ENCODE measurements at places on chromosomes 4 and X.

DNA sequence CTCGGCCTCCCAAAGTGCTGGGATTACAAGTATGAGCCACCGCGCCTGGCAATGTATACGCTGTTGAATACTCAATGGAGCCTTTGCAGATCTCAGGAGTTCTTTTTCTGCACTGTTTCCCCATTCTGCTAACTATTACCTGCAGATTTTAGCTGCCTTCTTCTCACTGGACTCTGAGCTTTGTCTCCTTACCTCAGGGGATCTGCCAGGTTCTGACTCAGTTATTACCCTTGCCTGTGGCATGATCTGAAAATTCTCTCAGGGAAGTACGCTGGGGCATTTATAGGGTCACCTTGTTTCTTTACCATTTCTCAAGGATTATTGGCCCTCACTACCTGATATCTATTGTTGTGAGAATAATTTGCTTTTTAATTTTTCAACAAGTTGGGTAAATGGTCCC is 56.6 kb upstream of the MAGED1 start:
- DNase-seq, result no peak

GRCh38 chr4:77706717-77707116 is 101.1 kb downstream of the CXCL13 start:
- no peak for DNase-seq

DNA sequence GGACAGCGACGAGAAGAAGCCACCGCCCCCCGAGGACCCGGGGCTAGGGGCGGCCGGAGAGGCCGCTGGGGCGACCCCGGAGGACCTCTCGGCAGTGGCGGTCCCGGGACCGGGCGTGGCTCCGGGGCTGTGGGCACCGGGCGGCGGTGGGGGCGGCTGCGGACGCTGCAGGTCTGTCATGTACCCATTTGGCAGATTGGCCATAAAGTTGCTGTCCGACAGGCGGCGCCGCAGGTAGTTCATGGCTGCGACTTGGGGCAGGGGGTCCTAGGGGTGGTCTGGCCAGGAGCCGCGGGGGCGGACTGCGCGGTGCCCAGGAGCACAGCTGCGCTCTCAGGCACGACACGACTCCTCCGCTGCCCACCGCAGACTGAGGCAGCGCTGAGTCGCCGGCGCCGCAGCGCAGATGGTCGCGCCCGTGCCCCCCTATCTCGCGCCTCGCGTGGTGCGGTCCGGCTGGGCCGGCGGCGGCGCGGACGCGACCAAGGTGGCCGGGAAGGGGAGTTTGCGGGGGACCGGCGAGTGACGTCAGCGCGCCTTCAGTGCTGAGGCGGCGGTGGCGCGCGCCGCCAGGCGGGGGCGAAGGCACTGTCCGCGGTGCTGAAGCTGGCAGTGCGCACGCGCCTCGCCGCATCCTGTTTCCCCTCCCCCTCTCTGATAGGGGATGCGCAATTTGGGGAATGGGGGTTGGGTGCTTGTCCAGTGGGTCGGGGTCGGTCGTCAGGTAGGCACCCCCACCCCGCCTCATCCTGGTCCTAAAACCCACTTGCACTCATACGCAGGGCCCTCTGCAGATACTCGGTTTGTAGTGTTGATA is at the start of gene SYN1:
Gene SYN1, minus strand, starts transcription at position 372 of the 817 bp plus-strand sequence. Its CDS starts 129 bp downstream, at position 243.
- DNase-seq, result peak; percentile 67

- no peak for DNase-seq
Observed at GRCh38 chr4:152462047-152462446, 73.8 kb downstream of the FBXW7 start.

GRCh38 chr4:128517739-128518510 is 230.3 kb upstream of the PGRMC2 start:
- DNase-seq, result no peak

DNA sequence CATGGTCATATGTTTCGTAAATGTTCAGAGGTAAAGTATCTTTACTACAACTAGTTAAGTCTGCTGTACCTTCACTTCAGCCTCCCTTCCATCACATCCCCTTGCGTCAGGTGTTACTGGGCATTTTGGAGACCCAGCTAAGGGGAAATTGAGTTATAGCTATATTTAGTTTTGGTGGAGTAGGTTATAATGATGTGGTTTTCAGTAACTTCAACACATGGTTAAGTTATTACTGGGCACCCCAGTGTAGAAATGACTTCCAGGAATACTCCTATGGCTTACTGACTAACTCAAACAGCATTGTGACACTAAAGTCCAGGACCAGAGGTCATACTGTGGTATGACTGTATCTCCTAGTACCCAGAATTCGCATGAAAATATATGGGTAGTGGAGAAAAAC is 23.4 kb upstream of the ACSL1 start:
- no peak for DNase-seq

DNA sequence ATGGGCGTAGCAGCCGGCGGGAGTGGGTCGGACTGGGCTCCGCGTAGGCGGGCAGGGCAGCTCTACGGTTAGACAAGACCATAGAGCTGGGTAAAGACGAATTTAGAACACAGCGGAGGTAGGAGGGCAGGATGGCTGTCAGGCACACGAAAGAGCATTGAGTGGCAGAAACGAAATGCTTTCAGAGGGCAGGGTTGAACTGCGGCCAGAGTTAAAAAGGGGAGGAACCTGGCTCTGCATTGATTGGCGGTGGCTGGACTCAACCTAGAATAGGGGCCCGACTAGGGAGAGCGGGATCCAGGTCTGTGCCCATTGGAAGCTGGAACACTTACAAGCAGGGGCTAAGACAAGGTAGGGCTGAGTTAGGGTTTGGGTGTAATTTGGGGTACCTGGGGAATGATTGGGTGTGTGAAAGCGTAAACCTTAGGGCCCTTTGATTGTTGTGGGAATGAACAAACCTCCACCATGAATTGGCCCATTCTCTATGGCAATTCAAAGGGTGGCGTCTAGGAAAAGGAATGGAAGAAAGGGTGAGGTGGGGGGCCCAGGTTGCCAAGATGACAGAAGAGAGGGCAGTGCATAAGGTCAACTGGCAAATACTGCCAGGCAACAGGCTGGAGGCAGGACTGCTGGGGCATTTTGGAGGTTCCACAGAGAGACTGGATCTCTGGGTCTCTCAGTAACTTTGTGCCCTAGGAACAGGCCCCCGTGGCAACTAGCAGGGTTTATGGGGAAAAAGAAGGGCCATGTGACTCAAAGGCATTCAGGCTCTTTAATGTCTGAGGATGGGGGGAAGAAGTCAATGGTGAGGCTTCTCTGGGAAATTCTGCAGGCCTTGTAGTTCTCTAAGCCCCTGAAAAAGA is 911 bp upstream of the ELK1 start:
- DNase-seq, result no peak

DNA sequence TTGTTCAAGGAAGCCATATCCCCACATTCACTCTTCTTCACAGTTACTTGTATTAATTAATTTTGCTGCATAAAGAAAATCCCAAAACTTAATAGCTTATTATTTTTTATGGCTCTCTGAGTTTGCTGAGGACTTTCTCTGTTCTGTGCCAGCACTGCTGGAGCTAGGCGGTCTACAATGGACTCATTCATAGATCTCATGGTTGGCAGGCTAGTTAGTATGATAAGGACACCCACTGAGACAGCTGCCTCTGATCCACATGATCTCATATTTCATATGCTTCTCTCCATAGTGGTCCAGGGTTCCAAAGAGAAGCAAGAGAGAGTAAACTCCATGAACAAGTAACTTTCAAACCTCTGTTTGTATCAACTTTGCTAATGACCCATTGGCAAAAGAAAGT is 170.2 kb downstream of the ADGRA3 start:
- no peak for DNase-seq

GRCh38 chrX:68461093-68461492 is 27.8 kb upstream of the OPHN1 start:
- no peak for DNase-seq

GRCh38 chr4:110970642-110971041 is 347.8 kb upstream of the PITX2 start:
- DNase-seq, result no peak

DNA sequence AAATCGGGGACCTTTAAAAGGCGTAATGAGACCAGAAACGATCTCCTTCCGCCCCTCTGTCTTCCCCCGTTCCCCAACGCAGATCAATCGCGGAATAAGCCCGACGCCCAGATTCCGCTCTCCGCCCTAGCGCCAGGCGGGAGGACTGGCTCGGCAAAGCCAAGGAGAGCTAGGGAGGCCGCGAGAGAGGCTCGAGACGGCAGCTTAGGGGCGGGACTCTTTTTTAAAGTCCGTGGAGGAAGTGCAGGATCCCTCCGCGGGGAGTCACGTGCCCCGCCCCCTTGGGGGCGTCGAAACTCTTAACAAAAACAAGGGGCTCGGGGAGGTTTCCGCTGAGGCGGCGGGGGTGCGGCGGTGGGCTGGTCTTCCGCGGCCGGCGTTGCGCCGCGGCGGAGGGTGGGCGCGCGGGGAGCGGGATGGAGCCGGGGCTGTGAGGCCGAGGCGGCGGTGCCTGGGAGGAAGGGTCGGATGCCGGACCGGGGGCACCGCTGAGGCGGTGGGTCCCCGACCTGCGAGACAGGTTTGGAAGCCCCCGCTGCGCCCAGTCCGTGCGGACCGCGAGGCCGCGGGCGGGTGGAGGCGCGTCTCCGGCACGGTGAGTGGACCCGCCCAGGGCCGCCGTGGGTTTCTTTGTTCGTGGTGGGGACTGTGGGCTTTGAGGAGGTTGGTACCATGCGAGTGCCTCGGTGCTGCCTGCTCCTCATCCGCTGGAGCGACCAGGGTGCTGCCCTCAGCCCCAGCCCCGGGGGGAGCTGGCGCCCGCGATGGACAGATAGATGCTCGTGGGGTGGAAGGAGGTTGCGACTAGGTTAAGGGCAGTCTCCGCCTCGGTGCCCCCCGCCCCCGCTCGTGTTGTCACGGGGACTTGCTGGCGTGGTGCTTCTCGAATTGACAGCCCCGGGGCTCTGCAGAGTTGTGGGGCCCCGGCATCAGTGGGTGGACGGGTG is at the start of gene CCNG2:
Gene CCNG2, plus strand, starts transcription at position 296 of the 947 bp plus-strand sequence. CDS start 1,326 bp downstream, outside the sequence.
- DNase-seq, result peak; percentile 96

DNA sequence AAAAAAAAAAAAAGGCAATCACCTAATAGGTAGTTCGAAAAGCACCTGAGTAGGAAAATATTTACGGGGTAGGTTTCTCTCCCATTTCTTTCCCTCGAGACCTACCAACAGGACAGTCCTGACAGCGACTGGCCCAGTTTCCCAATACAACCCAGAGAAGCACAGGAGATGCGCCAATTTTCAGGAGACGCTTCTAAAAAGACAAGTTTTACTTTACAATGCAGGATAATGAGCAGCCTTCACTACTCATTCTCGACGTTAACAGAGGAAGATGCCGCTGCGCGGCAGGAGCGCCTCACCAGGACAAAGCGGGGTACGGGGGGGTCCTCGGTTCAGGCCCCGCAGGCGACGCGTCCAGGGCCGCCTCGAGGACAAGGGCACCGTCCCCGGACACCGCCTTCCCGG is 708 bp downstream of the BCLAF3 start:
- no peak for DNase-seq

DNA sequence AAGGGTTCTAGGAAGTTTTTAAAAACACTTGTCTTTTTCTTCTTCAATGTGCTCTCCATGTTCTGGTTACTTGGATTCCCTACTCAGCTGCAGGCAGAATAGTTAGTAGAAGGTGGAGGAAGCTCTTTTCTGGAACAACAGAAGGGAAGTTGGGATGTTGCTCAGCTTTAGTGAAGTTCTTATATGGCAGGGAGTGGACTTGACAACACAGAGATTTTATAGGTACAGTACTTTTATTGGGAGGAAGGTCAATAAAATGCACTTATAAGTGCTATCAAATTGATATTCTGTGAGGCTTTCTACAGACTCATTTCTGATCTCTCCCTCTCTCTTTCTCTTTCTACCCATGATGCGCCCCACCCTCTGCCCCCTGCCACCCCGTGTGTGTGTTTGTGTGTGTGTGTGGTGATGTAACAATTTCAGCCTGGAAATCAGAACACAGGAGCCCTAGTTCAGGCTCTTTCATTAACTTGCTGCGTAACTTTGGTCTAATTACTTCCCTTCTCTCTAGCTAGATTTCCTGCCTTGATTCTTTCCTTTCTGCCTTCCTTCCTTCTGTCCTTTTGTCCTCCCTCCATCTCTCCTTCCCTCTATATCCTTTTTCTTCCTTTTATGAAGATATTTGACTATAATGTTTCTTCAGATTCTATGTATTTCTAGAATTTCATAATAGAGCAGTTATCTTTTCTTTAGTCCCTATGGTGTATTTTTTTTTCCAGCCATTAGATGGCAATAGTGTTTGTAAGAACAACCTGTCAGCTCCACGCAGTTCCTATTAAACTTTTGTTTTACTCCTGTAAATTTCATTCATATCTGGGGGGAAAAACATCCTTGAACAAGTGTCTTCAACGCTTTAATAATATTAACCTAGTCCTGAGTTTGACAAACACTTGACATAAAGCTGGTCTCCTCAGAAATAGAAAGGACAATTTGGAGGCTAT is 37.1 kb downstream of the HEPH start:
- no peak for DNase-seq

- peak; percentile 74 for DNase-seq
Observed at GRCh38 chr4:56048702-56049431, 100.1 kb downstream of the CEP135 start.

DNA sequence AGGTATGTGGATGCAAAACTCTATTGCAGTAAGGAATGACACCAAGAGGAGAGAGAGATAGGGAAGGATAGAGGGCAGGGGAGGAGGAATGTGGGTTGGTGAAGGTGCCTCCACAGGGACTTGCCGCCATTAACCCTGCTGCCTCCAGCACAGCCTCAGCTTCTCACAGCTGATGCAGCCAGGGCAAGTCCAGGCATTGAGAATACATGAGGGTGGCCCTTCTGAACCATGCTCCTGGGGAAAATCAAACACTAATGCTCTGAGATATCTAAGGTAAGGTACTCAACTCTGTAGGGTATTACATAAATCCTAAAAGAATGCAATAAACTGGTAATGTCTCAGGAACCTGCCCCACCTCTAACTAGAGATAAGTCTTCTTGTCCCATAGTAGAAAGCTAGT is 28.7 kb downstream of the UGT2B7 start:
- DNase-seq, result no peak

DNA sequence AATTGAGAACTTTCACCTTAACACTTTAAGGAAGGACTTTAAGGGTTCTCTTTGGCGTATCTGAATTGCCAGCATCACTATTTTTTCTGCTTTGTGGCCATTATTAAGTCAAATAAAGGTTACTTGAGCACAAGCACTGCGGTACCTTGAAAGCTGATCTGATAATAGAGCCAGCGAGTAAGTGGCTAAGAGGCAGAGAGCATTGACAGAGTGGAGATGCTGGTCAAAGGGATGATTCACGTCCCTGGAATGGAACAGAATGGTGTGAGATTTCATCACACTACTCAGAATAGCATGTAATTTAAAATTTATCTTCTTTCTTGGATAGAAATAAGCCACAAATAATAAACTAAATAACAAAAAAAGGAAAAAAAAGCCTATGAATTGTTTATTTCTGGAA is 57.1 kb upstream of the NPFFR2 start:
- DNase-seq, result no peak

DNA sequence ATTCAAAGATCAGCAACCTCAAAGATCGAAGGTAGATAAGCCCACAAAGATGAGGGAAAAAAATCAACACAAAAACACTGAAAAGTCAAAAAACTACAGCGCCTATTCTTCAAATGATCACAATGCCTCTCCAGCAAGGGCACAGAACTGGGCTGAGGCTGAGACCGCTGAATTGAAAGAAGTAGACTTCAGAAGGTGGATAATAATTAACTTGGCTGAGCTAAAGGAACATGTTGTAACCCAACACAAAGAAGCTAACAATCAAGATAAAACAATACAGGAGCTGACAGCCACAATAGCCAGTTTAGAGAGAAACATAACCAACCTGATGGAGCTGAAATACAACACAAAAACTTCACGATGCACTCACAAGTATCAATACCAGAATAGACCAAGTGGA is 231.1 kb downstream of the STPG2 start:
- no peak for DNase-seq
